ENCODE measurements at places on chromosomes 4 and X. TPM values are rescaled to one million over a fixed set of nuclear protein-coding genes. Genes with fewer than 3 reads are reported as not detected.

RPGR gene
- total RNA-seq, result 23.0 TPM

FAM47E gene
- total RNA-seq, result 10.4 TPM

PDZD4 gene
- 7.0 TPM for total RNA-seq

PNMA5 gene
- total RNA-seq, result not detected

STARD8 gene
- total RNA-seq, result 23.4 TPM

MAGEA12 gene
- not detected for total RNA-seq

BEX3 gene
- 131 TPM for total RNA-seq

LIMCH1 gene
- 83.9 TPM for total RNA-seq

MRFAP1L1 gene
- total RNA-seq, result 57.1 TPM

FIP1L1 gene
- 48.0 TPM for total RNA-seq

SEC24D gene
- total RNA-seq, result 45.4 TPM

ABLIM2 gene
- total RNA-seq, result 23.3 TPM

PPARGC1A gene
- total RNA-seq, result 80.8 TPM

RADX gene
- total RNA-seq, result 4.7 TPM

- DNase-seq, result no peak
These were observed 312.8 kb upstream of the EPHA5 start for GRCh38 chr4:65983061-65983460.

DNA sequence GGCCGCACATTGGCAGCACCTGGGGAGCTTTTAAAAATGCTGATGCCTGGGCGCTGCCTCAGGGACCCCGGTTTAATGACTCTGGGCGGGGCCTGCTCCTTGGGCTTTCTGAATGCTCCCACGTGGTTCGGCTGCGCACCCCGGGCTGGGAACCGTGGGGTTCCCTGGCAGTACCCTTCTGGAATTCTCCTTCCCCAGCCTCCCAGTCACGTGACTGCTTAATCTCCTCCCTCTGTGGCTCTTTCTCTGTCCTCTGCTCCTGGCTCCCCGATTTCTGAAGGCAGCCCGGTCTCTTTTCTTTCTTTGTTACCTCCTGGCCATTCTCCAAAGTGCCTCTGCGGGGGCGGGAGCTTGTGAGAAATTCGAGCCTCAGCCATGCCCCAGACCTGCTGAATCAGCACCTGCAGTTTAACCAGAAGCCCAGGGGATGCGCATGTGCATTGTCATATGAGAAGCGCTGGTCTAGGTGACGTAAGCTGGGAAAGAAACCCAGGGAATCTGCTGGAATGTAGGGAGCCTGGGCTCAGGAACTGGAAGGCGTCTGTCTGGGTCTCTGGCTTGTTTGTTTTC is 16.6 kb downstream of the CLCN4 start:
- peak; percentile 91 for DNase-seq

DNA sequence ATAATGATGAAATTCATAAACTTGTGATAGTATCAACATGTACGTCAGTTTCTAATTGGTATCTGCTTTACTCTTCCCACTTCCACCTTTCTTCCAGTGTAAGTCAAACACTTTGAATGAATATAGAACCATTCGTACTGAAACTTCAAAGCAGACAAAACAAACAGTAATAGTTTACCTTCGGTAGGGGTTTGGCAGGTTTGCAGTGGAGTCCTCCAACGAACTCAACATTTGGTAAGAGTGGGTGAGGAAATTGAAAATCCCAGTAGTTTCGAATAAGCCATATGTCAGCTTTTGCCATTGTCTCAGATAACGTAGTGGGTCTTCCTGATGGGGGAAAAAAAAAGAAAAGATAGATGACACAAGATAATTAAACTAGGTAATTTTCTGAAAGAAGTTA is 2.2 kb downstream of the UGT2B4 start:
- DNase-seq, result no peak

- DNase-seq, result no peak
These were observed 680.7 kb upstream of the GRID2 start for GRCh38 chr4:91622925-91623602.

DNA sequence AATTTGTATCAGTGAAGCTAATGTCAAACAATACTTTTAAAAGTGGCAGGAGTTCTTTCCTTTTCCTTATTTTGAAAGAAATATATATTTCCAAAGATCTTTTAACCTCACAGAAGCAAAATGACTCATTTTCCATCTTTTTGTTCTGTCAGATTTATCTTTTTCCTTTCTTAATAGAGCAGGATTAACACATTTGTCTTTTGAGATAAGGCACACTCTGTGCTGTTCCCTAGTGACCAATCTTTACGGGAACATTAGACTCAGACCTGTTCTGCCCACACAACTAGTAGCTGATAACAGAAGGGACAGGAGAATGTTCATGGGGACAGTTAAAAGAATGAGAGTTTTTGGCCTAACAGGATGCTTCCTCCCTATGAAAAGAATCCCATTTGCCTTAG is 381.2 kb downstream of the STPG2 start:
- DNase-seq, result no peak

- DNase-seq, result no peak
These were observed 39.8 kb downstream of the RAB33A start for GRCh38 chrX:130211415-130212186.

DNA sequence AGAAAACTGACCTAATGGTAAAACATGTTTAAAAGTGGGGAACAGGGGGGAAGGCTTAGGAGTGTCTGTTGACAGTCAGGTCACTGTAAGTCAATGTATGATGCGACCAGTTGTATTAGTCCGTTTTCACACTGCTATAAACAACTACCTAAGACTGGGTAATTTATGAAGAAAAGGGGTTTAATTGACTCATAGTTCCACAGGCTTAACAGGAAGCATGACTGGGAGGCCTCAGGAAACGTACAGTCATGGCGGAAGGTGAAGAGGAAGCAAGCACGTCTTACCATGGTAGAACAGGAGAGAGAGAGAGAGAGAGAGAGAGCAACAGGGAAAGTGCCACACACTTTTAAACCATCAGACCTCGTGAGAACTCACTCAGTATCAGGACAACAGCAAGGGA is 13.0 kb upstream of the PLAC1 start:
- no peak for DNase-seq

GRCh38 chr4:122203407-122203806 is 51.3 kb downstream of the BLTP1 start:
- DNase-seq, result no peak

DNA sequence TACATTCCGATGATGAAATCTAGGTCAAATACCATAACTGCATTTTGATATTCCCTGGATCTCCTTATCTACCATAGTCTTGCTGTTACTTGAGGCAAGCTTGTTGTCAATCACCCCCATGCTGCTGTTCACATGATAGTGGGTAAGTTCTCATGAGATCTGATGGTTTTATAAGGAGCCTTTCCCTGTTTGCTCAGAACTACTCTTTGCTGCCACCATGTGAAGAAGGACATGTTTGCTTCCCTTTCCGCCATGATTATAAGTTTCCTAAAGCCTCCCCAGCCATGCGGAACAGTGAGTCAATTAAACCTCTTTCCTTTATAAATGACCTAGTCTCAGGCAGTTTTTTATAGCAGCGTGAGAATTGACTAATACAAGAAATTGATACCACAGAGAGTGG is 432.0 kb downstream of the GLUD2 start:
- no peak for DNase-seq

- no peak for DNase-seq
These were observed 32.7 kb downstream of the NUDT6 start for GRCh38 chr4:122889726-122890125.

DNA sequence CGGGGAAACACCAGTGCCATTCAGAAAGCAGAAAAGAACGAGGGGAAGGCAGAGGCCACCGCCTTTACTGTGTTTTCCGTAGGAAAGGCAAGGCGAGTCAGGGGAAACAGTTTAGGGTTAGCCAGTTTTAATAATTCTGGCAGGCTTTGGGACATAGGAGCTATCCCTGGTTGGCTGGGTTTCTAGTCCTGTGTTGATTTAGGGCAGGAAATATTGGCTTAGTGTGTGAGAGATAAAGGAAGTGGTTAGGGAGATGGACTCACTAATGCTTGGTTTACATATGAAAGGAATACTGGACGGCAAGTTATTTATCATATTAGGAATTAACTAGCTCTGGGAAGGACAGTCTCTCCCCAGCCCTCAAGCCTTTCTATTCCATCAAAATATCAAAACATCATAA is 53.1 kb downstream of the SYNPO2 start:
- DNase-seq, result no peak

DNA sequence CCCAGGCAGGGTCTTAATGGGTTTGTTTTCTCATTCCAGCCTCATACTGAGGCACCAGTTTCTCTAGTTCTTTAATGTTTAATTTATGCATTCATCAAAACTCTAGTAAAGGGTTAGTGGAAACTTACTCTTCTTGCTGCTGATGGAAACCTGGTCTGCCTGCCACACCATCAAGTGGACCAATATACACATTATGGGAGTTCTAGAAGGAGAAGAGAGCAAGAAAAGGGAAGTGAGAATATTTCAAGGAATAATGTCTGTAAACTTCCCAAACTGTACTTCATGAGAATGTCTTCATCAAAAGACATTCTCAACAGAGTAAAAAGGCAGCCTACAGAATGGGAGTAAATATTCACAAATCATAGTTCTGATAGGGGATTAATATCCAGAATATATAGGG is 20.9 kb upstream of the DHX15 start:
- DNase-seq, result no peak
